ENCODE measurements at places on chromosomes 2 and 18. TPM values are rescaled to one million over a fixed set of nuclear protein-coding genes. Genes with fewer than 3 reads are reported as not detected.

DNA sequence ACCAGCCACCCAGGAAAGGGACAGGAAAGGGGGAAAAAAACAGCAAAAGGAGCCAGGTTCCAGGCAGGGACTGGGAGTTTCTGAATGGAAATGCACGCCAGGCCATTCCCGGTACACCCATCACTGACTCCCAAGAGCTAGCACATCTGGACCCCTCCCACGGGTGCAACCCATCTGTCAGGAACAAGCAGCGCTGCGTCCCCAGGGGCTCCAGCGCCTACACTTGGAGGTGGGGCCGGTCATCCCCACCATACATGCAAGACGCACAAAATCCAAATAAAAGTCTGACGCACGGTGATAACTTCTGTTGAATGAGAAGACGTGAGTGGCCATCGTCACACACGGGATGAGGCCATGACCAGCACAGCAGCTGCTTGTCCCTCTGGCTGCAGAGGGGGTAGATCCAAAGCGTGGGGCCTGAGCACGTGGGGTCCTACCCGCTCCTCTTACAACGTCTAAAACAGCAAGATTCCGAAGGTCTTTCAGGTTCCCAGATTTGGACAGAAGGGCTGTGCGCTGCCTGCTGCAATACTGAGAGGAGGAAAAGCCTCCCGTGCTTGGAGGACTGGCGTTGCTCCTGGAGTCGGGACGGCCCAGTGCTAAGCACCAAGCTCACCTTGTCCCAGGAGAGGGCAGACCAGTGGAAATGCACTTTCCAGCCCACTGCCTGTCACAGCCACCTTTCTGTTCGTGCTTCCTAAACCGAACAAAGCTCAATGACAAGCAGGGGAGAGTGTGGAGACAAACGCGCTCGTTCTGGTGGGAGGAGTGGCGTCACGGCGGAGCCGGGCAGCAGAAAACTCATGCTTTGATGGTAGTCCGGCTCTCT lies 68.9 kb downstream of the NDUFA10 start:
- no peak overlapping the region for H3K4me3 ChIP-seq
- peaks cover 4% of the 10 kb centered on the region for H3K36me3 ChIP-seq
- DNase-seq, result no peak

Gene EVX2
- total RNA-seq, result not detected

- H3K27me3 ChIP-seq, result no peaks in the 10 kb centered on the region
- DNase-seq, result no peak
- no peak overlapping the region for H3K27ac ChIP-seq
- H3K36me3 ChIP-seq, result no peaks in the 10 kb centered on the region
- H3K4me1 ChIP-seq, result no peaks in the 10 kb centered on the region
- no peak overlapping the region for H3K4me3 ChIP-seq
Observed at GRCh38 chr18:32803568-32803967, 30.7 kb upstream of the KLHL14 start.

Gene TRPM8
- total RNA-seq, result not detected

Gene PLEKHM3
- total RNA-seq, result 20.5 TPM

Data from thoracic aorta (tissue), 2 donors.